ENCODE measurements at places on chromosomes 3 and 15.

DNA sequence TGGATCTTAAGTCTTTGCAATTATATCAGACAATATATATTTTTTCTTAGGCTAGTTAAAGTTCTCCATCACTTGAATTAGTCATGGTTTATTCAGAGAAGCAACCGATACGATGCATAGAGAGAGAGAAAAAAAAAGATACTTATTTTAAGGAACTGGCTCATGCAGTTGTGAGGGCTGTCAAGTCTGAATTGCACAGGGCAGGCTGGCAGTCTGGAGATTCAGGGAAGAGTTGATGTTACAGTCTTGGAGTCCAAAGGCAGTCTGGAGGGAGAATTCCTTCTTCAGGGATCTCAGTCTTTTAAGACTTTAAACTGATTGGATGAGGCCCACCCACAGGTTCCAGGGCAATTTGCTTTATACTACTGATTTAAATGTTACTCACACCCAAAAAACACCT lies 412.6 kb downstream of the IL5RA start:
- DNase-seq: no peak

DNA sequence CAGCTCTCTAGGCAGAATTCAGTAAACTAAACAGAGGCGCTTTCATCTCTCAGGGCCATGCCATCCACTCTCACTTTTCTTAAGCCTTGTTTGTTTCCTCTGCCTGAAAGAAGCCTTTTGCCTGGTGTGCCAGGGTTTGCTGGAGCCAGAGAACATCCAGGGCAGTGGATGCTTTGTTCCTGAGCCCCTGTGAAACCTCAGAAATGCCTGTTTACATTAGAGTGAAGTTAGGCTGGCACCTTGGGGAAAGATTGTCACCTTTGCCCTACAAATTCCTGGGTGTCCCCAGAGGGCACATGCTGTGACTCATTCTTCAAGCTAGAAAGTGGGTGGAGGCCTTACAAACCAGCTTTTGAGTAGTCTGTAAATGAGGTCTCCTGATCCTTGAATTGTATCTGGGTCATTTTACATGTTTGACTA lies 10.7 kb upstream of the TRAK1 start:
- DNase-seq: no peak

GRCh38 chr3:168493412-168494205 lies 397.9 kb upstream of the GOLIM4 start:
- no peak for DNase-seq

DNA sequence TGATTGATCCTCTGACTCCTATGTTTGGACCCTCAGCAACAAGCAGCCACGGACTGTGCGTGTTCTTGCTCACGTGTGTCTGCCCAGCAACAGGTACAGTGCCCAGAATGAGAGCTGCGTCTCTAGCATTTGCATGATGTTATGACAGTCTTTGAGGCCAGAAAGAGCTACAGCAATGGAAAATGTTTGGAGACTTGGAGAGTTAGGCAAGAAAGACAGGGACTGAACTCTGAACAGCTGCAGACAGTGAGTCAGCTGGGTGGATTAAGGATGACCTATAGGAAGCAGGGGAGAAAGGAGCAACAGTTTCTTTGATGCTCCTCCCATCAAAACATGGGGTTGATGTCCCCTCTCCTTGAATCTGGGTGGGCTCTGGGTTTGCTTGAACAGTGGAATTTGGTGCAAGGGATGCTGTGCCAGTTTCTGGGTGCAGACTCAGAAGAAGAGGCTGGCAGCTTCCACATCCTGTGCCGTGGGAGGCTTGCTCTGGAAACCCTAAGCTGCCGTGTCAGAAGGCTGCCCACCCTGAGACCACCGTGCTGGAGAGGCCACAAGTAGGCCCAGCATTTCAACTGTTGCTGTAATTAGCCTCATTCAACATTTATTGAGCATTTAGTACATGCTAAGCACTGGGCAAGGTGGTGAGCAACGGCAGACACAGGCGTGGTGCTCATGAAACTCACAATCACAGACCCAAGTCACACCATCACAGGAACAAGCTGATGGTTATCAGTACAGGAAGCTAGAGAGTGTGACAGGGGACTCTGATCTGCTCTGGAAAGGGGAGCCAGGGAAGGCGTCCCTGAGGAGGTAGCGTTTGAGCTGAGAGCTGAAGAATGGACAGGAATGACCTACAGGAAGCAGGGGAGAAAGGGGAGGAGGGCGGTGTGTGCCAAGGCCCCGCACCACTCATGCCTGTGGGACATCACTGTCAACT lies 21.7 kb downstream of the CCR9 start:
- no peak for DNase-seq

GRCh38 chr3:82130046-82130445 lies 368.6 kb upstream of the GBE1 start:
- DNase-seq: peak; percentile 81

DNA sequence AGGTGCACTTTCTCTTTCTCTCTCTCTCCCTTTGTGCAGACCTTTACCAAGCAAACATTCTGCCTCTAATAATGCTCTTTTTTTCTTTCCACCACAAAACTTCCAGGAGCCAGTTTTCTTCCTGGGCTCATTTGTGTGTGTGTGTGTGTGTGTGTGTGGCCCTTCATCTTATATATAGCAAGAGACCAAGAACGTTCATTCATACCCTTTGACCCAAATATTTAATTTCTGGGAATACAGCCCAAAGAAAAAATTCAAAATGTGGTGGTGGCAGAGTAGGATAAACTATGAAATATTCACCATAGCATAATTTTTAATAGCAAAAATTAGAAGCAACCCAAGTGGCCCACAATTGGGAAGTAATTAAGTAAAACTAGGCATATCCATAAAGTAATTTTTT lies 398.9 kb downstream of the IGSF11 start:
- no peak for DNase-seq

DNA sequence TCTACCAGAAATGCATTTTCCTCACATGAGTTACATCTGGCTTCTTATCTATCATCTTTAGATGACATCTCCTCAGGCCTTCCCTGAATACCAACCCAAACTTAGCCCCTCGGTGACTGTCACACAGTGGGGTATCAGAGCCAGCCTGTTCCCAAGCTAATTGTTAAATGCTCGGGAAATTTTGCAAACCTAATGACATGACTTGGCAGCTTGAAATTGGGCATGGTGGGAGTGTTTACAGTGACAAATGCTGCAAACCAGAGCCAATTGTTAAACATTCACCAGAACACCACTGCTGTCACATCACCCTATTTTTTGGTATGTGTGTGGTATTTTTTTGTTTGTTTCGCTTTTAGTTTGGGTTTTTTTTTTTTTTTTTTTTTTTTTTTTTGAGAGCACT lies 130.8 kb downstream of the HCN4 start:
- DNase-seq: no peak

DNA sequence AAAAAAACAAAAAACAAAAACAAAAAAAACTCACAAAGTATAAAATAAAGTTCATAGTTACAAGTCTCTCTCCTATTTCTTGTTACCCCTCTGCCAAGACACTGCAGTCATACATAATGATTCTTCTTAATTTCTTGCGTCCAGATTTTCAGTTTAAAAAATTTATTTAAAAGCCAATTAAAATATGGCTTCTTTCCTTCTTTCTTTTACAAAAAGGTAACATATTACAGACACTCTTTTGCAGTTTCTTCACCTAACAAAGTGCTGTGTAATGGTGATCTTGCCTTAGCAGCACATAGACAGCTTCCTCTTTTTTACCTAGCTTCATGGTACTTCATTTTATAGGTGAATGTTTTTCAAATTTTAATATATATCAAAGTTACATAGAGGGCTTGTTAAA lies 136.1 kb upstream of the SGO1 start:
- DNase-seq: peak; percentile 4

DNA sequence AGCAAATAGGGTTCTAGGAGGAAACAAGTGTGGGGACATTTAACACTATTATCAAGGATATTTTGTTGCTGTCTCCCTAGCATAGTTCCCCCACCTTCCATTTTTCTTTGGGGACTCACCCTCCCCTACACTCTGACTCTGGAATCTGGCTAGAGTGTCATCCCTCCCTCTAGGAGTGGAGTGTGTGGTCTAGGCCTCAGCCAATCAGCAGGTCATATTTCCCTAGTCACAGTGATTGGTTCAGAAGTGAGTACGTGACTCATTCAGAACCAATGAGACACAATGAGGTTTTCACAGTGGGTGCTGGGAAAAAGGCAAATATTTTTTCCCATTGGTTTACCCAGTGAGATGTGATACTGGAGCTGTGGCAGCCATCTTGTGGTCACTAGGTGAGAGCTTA lies 234.4 kb downstream of the SHQ1 start:
- no peak for DNase-seq

- DNase-seq: no peak
Measured at GRCh38 chr3:64046592-64046991, 23.3 kb upstream of the PSMD6 start.

- no peak for DNase-seq
Measured at GRCh38 chr3:18712713-18713576, 287.8 kb upstream of the SATB1 start.

DNA sequence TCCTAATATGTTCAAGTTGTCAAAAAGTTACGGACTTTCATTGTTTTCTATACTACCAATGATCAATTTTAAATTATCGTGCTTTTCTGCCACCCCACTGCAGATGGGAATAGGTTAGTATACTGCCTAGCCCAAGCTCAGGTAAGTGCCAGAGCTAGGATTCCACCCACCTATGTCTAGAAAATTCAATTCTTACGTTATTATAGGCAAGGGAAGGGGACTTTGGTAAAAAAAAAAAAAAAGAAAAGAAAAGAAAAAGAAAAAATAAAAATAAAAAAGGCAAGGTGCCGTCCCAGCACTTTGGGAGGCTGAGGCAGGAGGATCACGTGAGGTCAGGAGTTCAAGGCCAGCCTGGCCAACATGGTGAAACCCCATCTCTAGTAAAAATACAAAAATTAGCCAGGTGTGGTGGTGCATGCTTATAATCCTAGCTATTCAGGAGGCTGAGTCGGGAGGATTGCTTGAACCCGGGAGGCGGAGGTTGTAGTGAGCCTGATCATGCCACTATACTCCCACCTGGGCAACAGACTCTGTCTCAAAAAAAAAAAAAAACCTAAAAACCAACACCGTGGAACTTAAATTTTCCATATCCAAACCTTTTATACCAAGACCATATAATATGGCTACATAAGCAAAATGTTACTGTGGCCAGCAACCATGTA lies 1.3 kb downstream of the RPL22L1 start:
- no peak for DNase-seq

GRCh38 chr3:107870943-107871638 lies 219.7 kb downstream of the CD47 start:
- DNase-seq: no peak

- no peak for DNase-seq
Measured at GRCh38 chr15:69825941-69826818, 271.5 kb downstream of the TLE3 start.

- DNase-seq: no peak
Measured at GRCh38 chr3:108298056-108298455, 1.7 kb downstream of the HHLA2 start.

GRCh38 chr15:23073890-23074646 lies 34.7 kb upstream of the TUBGCP5 start:
- DNase-seq: no peak

DNA sequence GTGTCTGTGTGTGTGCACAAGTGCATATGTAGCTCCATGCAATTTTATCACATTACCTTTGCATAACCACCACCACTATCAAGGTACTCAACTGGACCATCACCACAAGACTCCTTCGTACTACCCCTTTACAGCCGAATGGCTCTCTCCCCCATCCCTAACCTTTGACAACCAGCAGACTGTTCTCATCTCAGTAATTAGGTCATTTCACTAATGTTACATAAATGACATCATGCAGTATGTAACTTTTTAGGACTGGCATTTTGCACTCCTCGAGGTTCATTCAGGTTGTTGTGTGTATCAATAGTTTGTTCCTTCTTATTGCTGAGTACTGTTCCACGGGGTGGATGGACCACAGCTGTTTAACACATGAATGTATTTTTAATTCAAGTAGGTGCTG lies 121.8 kb upstream of the SLC6A11 start:
- no peak for DNase-seq

- no peak for DNase-seq
Measured at GRCh38 chr3:120443626-120444123, 7.1 kb downstream of the FSTL1 start.

- DNase-seq: no peak
Measured at GRCh38 chr15:78003539-78004008, 73.9 kb downstream of the TBC1D2B start.

- no peak for DNase-seq
Measured at GRCh38 chr15:26630857-26631256, 142.0 kb downstream of the GABRB3 start.

GRCh38 chr15:72086010-72086697 lies 31.8 kb downstream of the MYO9A start:
- no peak for DNase-seq

GRCh38 chr3:74491874-74492273 lies 122.6 kb downstream of the CNTN3 start:
- DNase-seq: no peak

DNA sequence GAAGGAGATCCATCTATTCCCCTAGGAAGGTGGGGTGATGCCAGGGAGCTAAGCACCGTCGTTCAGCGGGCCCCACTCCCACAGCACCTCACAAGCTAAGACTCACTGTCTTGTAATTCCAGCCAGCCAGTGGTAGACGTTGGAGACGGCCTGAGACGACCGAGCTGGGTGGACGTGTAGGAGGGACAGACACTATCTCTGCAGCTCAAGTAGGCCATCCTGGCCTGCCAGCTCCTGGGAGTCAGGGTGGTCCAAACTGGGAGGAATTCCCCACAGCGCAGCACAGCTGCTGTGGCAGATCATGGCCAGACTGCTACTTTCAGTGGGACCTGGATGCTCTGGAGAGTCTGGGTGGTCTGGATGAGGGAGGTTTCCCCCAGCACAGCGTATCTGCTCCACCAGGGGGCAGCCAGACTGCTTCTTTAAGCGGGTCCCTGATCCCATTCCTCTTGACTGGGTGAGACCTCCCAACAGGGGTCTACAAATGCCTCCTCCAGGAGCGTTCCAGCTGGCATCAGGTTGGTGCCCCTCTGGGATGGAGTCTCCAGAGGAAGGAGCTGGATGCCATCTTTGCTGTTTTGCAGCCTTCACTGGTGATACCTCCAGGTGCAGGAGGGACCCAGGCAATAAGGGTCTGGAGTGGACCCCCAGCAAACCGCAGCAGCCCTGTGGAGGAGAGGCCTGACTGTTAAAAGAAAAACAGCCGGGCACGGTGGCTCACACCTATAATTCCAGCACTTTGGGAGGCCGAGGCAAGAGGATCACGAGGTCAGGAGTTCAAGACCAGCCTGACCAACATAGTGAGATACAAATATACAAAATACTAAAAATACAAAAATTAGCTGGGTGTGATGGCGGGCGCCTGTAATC lies 27.6 kb downstream of the GNB5 start:
- DNase-seq: no peak

- no peak for DNase-seq
Measured at GRCh38 chr3:143302638-143303171, 183.1 kb downstream of the CHST2 start.

All from CD14-positive monocyte (primary cell).